ENCODE measurements at places on chromosomes 3 and 15. TPM values are rescaled to one million over a fixed set of nuclear protein-coding genes. Genes with fewer than 3 reads are reported as not detected.
A peak's percentile ranks its signal among the peaks of the same experiment; 100 is the strongest.

GRCh38 chr3:180416111-180416594 lies 185.8 kb upstream of the TTC14 start:
- DNase-seq, result no peak
- H3K4me3 ChIP-seq, result no peak overlapping the region
- H3K4me1 ChIP-seq, result no peaks in the 10 kb centered on the region
- no peaks in the 10 kb centered on the region for H3K36me3 ChIP-seq

- DNase-seq, result no peak
- H3K27ac ChIP-seq, result no peak overlapping the region
- no peak overlapping the region for H3K4me3 ChIP-seq
These were observed 289.2 kb downstream of the ROBO2 start for GRCh38 chr3:77329116-77329515.

DNA sequence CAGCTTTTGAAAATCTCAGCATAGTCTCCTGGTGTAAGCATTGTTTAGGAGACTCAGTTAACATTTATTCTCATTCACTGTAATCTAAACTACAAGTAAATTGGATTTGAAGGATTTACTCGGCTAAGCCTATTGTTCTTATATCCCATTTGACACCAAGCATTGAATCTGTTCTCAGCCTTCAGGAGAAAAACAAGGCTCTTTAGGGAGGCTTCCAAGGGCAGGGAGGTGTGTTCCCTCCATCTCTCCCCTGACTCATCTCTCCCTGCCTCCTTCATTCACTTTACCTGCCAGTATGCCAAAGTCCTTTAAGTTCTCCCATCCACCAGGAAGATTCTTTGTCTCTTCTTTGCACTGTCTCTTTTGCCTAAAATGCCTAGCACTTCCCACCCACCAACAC lies 347.8 kb downstream of the MFSD1 start:
- H3K4me3 ChIP-seq, result no peak overlapping the region
- no peaks in the 10 kb centered on the region for H3K36me3 ChIP-seq
- no peak overlapping the region for H3K27ac ChIP-seq
- DNase-seq, result no peak

DNA sequence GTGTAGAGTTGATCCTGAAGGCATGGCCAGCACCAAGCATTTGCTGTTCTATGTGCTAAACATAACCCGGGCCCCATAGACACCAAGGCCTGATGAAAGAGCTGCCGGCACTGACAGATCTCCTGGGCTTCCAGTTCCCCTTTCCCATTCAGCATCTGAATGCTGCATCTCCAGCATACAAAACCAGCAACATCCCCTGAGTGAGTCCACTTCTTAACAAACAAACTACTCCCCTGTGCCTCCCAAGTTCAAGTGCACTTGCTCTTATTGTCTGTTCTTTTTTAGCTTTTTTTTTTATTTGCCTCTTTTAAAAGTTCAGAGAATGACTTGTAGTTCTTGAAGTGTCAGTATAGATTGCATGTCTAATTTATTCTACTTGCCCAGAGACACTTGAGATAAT lies 156.0 kb downstream of the EDEM1 start:
- no peaks in the 10 kb centered on the region for H3K36me3 ChIP-seq
- H3K4me1 ChIP-seq, result no peaks in the 10 kb centered on the region
- H3K27ac ChIP-seq, result no peak overlapping the region
- H3K4me3 ChIP-seq, result no peak overlapping the region
- no peaks in the 10 kb centered on the region for H3K27me3 ChIP-seq

GRCh38 chr3:43074901-43075689 lies 30.8 kb downstream of the POMGNT2 start:
- H3K4me1 ChIP-seq, result peaks cover 5% of the 10 kb centered on the region
- H3K36me3 ChIP-seq, result no peaks in the 10 kb centered on the region
- H3K4me3 ChIP-seq, result no peak overlapping the region
- peak overlapping the region; percentile 36 for H3K27ac ChIP-seq
- DNase-seq, result no peak

DNA sequence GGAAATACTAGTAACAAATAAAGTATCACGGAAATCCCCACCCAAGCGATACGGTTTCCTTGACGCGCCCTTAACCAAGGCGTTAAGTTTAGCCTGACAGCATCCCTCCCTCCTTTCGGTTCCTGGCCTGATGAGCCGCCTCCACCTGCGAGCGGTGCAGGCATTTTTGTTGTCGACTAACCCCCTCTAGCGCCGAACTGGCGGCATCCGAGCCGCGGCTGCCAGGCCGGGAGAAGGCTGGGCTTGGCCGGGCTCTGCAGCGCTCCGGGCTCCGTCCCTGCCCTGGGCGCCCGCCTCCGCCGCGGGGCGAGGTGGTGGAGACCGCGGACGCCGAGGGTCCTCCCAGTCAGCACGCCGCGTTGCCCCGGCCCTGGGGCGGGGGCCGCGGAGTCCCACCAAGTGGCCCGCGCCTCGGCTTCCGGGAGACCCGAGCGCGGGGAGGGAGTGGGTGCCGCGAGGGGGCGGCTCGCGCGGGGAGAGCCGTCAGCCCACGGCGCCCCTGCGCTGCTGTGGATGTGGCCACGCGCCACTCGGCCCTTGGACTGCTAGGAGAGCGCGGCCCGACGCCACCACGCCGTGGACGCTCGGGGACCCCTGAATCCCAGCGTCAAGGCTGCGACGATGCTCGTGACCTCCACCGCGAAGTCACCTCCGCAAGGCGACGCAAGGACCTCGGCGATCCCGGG lies 1.1 kb upstream of the EPHA6 start:
- peak overlapping the region; percentile 26 for H3K27ac ChIP-seq
- no peaks in the 10 kb centered on the region for H3K36me3 ChIP-seq
- peak overlapping the region; percentile 67 for H3K4me3 ChIP-seq
- no peaks in the 10 kb centered on the region for H3K27me3 ChIP-seq
- peak; percentile 72 for DNase-seq

GRCh38 chr3:186165331-186165730 lies 56.4 kb upstream of the ETV5 start:
- no peak for DNase-seq
- no peaks in the 10 kb centered on the region for H3K36me3 ChIP-seq
- no peaks in the 10 kb centered on the region for H3K27me3 ChIP-seq

DNA sequence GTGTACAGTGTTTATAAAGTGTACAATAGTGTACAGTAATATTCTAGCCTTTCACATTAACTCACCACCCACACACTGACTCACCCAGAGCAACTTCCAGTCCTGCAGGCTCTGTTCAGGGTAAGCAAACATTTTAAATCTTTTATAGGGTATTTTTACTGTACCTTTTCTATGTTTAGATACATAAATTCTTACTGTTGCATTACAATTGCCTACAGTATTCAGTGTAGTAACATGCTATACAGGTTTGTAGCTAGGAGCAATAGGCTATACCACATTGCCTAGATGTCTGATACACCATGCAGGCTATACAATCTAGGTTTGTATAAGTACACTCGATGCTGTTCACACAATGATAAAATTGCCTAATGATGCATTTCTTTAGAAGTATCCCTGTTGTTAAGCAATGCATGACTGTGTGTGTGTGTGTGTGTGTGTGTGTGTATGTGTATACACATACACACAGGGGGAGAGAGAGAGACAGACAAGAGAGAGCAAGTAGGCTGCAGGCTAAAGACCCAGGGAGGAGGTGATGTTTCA lies 72.5 kb upstream of the PRR23C start:
- no peaks in the 10 kb centered on the region for H3K27me3 ChIP-seq
- DNase-seq, result no peak
- H3K4me1 ChIP-seq, result no peaks in the 10 kb centered on the region
- H3K27ac ChIP-seq, result no peak overlapping the region

- H3K4me1 ChIP-seq, result no peaks in the 10 kb centered on the region
- H3K27ac ChIP-seq, result no peak overlapping the region
- no peaks in the 10 kb centered on the region for H3K27me3 ChIP-seq
- no peak overlapping the region for H3K4me3 ChIP-seq
- H3K36me3 ChIP-seq, result no peaks in the 10 kb centered on the region
These were observed 26.2 kb downstream of the ARPP21 start for GRCh38 chr3:35665390-35666055.

GRCh38 chr3:148026009-148026588 lies 616.9 kb downstream of the ZIC1 start:
- H3K27ac ChIP-seq, result no peak overlapping the region
- no peak for DNase-seq
- H3K36me3 ChIP-seq, result no peaks in the 10 kb centered on the region
- no peak overlapping the region for H3K4me3 ChIP-seq

DNA sequence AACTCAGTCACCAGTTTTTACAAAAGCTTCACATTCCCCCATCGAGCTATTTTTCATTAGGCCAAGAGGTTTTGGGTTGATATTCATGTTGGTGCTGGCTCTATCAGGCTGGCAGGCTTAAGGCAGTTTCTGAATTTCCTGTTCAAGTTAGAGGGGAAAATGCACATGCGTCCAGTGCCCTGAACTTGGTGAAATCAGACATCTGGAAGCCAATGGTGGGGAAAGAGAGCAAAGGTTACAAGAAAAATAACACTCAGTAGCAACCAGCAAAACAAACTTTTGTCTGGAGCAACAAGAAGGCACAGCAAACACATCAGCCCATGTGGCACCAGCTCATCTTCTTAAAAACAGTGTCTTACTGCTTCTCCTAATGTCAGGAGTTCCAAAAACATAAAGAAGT lies 155.6 kb upstream of the TSC22D2 start:
- no peaks in the 10 kb centered on the region for H3K36me3 ChIP-seq
- no peak overlapping the region for H3K4me3 ChIP-seq
- no peak overlapping the region for H3K27ac ChIP-seq
- H3K4me1 ChIP-seq, result peaks cover 9% of the 10 kb centered on the region

DNA sequence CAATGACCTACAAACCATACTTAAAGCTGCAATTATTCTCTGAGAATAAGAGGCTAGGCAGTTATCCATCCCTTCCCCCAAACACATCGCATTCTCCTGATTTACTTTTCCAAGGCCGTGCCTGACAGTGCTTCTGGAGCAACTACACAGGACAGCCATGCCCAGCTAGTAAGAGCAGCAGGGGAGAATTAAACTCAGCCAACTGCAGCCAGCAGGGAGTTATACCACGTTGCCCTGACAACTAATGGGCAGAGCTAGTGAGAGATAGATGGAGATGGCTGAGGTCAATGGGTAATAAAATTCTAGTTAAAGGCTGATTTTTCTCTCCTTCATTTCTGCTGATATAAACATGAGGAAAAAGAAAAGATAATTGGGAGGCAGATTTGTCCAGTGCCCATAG lies 193.8 kb upstream of the PPP2R3A start:
- no peaks in the 10 kb centered on the region for H3K4me1 ChIP-seq
- no peak for DNase-seq
- no peaks in the 10 kb centered on the region for H3K36me3 ChIP-seq
- no peaks in the 10 kb centered on the region for H3K27me3 ChIP-seq
- no peak overlapping the region for H3K4me3 ChIP-seq

GRCh38 chr15:95693917-95694316 lies 636.6 kb upstream of the NR2F2 start:
- no peak overlapping the region for H3K27ac ChIP-seq
- H3K27me3 ChIP-seq, result no peaks in the 10 kb centered on the region
- no peak overlapping the region for H3K4me3 ChIP-seq
- H3K36me3 ChIP-seq, result no peaks in the 10 kb centered on the region
- H3K4me1 ChIP-seq, result no peaks in the 10 kb centered on the region
- no peak for DNase-seq

GRCh38 chr15:79970624-79971434 lies at the start of gene BCL2A1:
Gene BCL2A1 (minus strand): TSS chr15:79971196. CDS start chr15:79971119, 77 bp downstream.
- peak; percentile 28 for DNase-seq
- H3K4me1 ChIP-seq, result peaks cover 5% of the 10 kb centered on the region
- no peak within 1 kb of the TSS for H3K4me3 ChIP-seq
- peak within 1 kb of the TSS; percentile 17 for H3K27ac ChIP-seq
- H3K27me3 ChIP-seq, result no peaks in the 10 kb centered on the region
- H3K36me3 ChIP-seq, result no peaks in the 10 kb centered on the region

DNA sequence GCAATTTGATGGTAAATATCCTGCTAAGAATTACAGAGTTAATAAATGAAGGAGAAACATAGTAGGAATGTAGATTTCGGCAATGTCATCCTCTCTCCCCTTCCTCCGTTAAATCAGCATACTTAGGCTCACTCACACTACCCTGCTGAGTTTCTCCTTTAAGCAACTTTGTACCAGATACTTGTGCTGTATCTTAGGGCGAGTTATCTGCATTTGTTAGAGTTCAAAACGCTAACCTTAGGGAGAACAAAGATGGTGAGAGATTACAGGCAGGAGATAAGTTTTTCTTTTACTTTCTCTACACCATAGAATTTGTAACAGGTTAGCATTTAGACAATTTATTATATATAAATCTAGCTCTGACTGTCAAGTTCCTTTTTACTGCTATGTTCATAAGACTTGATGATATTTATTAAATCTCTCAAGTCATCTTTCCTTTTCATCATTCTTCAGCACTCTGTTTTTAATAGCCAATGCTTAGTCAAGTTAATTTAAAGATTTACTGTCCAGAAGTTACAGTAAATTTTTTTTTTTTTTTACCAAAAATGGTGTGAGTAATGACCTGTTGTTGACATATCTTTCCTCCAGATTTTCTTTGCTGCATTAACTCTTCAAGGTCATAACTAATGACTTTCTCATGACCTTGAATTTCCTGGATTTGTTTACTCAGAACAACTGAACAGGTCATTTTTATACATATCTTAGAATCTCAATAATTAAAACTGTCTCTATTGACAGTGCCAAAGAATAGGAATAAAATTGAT lies 22.2 kb downstream of the SUCNR1 start:
- no peak overlapping the region for H3K4me3 ChIP-seq
- H3K27ac ChIP-seq, result no peak overlapping the region
- H3K27me3 ChIP-seq, result no peaks in the 10 kb centered on the region
- no peaks in the 10 kb centered on the region for H3K36me3 ChIP-seq

- no peak for DNase-seq
- no peak overlapping the region for H3K27ac ChIP-seq
- H3K4me1 ChIP-seq, result no peaks in the 10 kb centered on the region
- no peaks in the 10 kb centered on the region for H3K36me3 ChIP-seq
- no peaks in the 10 kb centered on the region for H3K27me3 ChIP-seq
- no peak overlapping the region for H3K4me3 ChIP-seq
These were observed 84.5 kb downstream of the AQP9 start for GRCh38 chr15:58222679-58223078.

- no peaks in the 10 kb centered on the region for H3K36me3 ChIP-seq
- no peak overlapping the region for H3K27ac ChIP-seq
- H3K4me1 ChIP-seq, result peaks cover 5% of the 10 kb centered on the region
- H3K27me3 ChIP-seq, result no peaks in the 10 kb centered on the region
- no peak overlapping the region for H3K4me3 ChIP-seq
These were observed 4.2 kb downstream of the SLC4A7 start for GRCh38 chr3:27479806-27480543.

- no peak for DNase-seq
- H3K4me1 ChIP-seq, result no peaks in the 10 kb centered on the region
- H3K36me3 ChIP-seq, result no peaks in the 10 kb centered on the region
- H3K27ac ChIP-seq, result no peak overlapping the region
These were observed 923.7 kb downstream of the EPHA3 start for GRCh38 chr3:90031121-90031520.

DNA sequence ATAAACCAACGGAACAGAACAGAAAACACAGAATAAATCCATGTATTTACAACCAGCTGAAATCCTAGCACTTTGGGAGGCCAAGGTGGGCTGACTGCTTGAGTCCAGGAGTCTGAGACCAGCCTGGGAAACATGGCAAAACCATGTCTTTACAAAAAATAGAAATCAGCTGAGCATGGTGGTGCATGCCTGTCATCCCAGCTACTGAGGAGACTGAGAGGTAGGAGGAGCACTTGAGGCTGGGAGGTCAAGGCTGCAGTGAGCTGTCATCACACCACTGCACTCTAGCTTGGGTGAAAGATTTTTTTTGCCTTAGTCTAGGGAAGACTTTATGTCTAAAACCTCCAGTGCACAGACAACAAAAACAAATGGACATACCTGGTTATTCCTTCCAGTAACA lies 120.7 kb downstream of the STT3B start:
- H3K36me3 ChIP-seq, result no peaks in the 10 kb centered on the region
- no peak overlapping the region for H3K4me3 ChIP-seq
- H3K27me3 ChIP-seq, result no peaks in the 10 kb centered on the region
- no peak for DNase-seq
- no peak overlapping the region for H3K27ac ChIP-seq

Gene KLHL6
- 1.4 TPM for polyA plus RNA-seq

Gene PLS1
- polyA plus RNA-seq, result 10.8 TPM

Gene RBM15B
- polyA plus RNA-seq, result 27.1 TPM

Gene CLDND1
- 207 TPM for polyA plus RNA-seq

Gene XCR1
- 0.34 TPM for polyA plus RNA-seq

Gene ZNF770
- 17.7 TPM for polyA plus RNA-seq

Gene STAB1
- polyA plus RNA-seq, result 41.7 TPM
